ENCODE measurements at places on chromosomes 16 and 17.

DNA sequence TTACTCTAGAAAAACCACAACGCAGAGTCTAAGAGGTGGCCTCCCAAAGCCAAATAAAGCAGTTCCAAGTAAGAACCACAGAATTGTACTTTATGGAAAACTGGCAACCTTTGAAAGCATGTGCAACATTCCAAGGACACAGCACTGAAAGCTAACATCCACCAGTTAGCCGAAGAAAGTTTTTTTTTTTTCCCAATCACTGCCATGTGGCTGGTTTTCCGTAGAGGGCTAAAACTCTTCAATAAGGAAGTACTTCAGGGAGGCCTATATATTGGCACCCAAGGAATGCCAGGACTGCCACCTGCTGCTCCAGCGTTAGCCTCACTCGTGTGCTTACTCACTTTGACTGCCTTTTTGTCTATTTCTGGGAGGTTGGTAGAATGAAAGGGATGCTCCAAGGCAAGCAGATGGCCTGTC is 25.2 kb downstream of the CEP95 start:
- DNase-seq, result no peak

- peak; percentile 15 for DNase-seq
These were observed 250.8 kb upstream of the RPL38 start for GRCh38 chr17:73952480-73953205.

DNA sequence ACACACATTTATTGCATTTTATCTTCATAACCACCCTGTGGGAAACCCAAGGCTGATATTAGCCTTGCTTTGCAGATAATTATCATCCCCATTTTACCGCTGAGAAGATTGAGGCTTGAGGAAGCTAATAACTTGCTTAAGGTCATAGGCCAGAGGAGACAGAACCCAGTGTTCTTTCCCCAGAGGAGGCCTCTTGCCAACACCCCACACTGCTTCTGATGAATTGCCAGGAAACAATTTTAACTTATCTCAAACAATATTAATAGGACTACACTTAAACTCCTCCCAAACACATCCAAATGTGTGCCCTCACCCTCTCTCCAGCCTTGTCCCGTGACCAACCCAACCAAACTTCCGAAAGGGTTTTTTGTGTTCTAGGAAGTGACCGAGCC is 2.1 kb upstream of the SPG7 start:
- DNase-seq, result peak; percentile 51

GRCh38 chr16:77396461-77396860 is 38.4 kb downstream of the ADAMTS18 start:
- no peak for DNase-seq

GRCh38 chr17:46979147-46979863 is at the start of gene RPRML:
RPRML (minus strand) TSS chr17:46979253; CDS start chr17:46979007, 246 bp downstream.
- DNase-seq, result peak; percentile 21

- DNase-seq, result no peak
These were observed at the start of gene STX1B for GRCh38 chr16:31010585-31011325. STX1B (minus strand) TSS chr16:31010638; CDS start chr16:31010396, 242 bp downstream.

GRCh38 chr16:28292731-28293600 is 641 bp downstream of the SBK1 start:
- DNase-seq, result no peak

DNA sequence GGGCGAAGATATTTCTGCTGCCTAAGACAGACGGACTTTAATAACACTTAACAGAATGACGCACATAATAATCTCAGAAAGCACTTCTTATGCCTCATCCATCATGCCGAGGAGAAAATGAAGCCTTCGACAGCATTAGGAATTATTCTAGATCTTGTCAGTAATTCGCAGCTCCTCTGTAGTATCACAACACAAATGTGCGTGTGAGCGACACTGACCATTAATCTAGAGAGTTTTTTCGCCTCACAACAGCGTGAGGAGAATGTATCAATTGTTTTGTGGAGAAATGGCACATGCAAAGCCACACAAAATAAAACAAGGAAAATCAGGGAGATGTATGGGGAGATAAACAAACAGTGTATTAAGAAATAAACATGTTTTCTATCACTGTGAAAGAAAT is 410.2 kb upstream of the PSMD7 start:
- no peak for DNase-seq

- no peak for DNase-seq
These were observed 1.1 kb upstream of the CCL22 start for GRCh38 chr16:57357330-57358085.

DNA sequence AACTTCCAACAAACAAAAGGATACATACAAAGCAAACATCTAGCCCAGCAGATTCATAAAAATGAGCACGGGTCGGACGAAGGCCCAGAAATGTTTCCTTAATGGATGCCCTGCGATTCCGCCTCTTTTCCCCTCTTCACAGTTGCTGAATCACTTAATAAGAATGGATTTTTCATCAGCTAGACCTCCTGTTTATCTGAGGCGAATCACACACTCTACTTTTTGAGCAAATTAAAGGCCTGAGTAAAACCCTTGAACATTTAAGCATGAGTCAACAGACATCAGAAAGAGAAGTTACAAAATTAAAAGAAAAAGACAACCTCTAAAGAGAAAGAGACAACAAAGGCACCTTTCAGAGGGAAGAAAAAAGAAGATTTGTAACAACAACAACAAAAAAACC is 44.7 kb downstream of the HS3ST3A1 start:
- DNase-seq, result no peak

DNA sequence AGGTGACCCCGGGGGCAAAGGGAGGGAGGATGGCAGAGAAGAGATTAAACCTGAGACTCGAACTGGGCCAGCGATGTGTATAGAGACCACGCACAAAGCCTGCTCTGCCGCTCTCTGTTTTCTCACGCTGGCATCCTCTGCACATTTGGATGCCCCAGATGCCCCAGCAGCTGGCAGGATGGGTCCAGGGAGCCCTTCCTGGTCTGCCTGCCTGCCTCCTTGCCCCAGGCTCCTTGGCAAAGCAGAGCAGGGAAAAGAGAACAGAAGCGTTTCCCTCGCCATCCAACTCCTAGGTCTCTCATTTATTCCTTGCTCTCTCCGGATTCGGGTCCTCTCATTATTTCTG is 5.2 kb upstream of the PIPOX start:
- no peak for DNase-seq

DNA sequence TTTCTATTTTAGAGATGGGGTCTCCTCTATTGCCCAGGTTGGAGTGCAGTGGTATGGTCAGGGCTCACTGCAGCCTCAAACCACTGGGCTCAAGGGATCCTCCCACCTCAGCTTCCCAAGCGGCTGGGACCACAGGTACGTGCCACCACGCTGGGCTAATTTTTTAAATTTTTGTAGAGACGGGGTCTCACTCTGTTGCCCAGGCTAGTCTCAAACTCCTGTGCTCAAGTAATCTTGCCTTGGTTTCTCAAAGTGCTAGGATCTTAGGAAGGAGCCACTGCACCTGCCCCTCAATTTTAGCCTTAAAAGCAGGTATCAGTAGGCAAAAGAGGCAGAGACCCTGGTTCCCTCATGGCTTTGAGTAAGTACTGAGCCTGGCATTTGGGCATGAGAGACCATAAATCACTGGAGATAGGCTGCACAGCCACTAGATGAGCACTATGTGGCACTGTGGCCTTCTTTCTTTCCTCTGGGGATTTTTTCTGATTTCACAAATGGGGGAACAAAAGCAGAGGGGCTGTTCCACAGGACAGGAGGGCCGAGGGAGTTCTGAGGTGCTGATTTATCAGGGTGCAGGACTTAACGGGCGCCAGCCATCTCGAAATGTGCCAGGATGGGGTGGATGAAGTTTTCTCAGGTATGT is 82.2 kb downstream of the PLXDC1 start:
- DNase-seq, result peak; percentile 8

DNA sequence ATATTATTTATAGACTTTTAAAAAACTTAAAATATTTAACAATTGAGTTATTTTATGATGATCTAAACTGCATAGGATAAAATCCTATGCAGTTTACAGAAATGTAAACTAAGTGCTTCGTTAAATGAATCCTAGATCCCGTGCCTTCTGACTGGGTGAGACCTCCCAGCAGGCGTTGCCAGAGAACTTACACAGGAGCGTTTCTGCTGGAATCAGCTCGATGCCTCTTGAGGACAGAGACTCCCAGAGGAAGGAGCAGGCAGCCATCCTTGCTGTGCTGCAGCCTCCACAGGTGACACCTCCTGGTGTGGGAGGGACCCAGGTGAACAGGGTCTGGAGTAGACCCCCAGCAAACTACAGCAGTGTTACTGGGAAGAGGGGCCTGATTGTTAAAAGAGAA is 160.4 kb downstream of the WWOX start:
- DNase-seq, result no peak

DNA sequence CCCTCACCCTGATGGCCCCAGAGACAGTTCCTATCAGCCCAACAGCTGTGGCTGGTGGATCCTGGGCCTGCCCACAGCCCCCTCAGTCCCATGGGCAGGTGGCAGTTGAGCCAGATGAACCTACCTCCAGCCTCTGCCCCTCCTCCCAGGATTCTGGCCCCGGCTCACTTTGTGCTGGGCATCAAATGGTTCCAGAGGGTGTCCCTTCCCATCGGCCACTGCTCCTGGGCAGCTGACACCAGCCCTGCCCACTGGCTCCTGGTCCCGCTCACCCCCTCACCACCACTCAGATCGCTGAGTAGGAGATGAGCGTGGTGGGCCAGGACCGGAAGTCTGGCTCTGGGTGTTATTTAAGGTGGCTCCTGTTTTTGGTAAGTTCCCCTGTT is 2.0 kb downstream of the TTYH2 start:
- DNase-seq, result no peak

DNA sequence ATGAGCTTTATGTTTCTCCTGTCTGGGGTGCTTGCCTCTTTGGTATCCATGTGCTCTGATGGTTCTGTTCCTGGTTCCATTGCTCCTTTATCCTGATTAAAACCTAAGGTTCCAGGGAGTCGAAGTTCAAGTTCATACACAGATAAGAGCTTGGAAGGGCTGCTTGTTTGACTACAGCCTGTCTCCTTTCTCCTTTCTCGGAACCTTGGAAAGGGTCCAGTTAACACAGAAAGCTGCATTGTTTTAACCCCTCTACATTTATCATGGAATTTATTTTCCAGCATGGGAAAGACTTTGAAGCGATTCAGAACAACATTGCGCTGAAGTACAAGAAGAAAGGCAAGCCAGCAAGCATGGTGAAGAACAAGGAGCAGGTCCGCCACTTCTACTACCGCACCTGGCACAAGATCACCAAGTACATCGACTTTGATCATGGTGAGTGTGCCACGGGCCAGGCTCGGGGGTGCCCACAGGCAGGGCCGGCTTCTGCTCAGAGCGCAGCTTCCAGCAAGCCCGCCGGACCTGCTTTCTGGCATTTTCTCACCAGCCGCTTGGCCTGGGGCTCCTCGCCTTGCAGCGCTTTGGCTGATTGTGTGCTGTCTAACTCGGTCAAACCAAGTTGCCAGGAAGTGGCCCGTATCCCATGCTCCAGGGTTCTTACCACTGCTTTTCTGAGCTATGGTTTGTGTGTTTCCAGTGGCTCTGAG is 19.9 kb downstream of the CRAMP1 start:
- DNase-seq, result no peak

DNA sequence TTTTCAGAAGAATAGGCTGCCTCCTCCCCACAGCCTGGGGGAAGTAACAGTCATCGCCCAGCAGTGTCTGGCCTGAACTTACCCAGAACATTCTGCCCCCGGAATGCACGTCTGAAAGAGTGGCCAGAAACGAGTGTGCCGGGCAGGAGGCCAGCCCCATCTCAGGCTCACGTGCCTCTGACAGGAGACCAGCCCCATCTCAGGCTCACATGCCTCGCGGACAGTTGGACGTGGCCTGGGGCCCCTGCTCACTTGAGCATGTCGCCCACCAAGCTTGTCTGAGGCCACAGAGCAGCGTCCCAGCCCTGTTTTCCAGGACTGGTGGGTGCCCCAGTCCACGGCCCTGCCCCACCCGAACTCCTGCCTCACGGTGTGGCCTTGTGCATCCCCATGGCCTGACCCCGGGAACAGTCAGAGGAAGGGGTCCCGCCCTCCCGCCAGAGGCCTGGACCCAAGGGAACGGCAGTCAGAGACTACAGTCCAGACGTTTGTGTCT is 16.3 kb upstream of the CDH15 start:
- DNase-seq, result no peak

GRCh38 chr17:30519707-30520106 is 42.5 kb downstream of the GOSR1 start:
- no peak for DNase-seq

DNA sequence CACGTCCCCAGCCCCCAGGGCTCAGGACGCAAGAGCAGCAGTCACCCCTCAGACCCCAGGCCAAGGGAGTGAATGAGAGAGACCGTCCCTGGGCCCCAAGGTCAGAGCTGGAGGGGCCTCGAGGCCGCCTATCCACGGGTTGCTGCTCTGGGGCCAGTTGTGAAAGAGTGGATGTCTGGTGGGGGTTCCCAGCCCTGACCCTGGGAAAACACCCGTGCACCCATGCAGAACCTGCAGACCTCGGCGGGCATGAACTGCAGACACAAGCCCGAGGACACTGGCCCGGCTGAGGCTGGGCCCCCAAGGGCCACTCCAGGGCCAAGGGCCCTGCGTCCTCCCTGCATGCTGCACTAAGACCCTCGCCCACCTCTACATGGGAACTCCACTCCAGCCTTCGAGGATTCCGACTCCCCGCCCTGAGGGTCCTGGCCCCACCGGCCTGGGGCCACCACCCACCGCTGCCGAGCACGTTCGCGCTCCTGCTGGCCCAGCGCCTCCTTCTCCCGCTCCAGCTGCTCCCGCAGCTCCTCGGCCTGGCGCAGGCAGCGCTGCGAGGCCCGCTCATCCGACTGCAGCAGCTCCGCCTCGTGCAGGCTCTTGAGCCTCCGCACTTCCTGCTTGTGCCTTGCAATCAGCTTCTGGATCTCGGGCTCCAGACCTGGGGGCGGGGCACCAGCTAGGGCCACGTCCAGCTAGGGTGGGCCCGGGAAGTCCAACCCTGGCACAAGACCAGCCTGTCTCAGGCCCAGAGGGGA is 27.6 kb upstream of the AATK start:
- DNase-seq, result no peak

GRCh38 chr16:13136901-13137300 is 235.5 kb downstream of the SHISA9 start:
- no peak for DNase-seq

- no peak for DNase-seq
These were observed 312.9 kb downstream of the SNX29 start for GRCh38 chr16:12289175-12290063.

- no peak for DNase-seq
These were observed 28.1 kb upstream of the MED9 start for GRCh38 chr17:17448723-17449122.

- DNase-seq, result no peak
These were observed 6.2 kb downstream of the RTN4RL1 start for GRCh38 chr17:2018716-2019510.

DNA sequence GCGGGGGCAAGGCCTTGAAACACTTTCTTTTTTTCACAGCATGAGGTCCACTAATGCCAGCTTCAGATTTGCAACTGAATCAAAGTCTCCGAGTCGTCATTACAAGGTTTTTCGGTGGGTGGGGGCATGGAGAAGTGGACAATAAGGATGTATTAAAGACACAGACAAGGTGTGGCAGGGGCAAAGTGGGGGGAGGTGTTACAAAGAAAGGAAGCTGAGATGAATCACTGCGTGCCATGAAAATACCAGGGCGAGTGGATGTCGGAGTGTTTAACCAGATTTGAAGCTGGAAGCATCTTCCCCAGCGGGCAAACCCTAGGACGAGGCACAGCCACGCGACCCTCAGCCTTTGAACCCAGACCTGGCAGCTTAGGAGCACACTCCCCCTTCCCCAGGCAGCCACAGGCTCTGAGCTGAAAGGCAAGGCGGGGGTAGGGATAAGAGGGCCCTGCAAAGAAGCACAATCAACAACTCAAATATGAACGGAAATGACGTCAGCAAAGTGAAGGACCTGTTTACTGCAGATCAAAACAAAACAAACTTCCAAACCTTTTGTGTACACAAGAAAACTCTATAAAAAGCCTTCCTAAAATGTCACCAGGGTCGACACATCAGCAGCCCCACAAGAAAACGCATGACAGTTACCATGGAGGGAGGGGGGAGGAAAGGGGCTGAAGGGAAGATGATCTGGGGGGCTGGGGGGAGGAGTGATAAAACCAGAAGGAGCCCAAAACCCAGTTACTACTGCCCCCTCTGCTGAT is 5.6 kb upstream of the ZFHX3 start:
- DNase-seq, result no peak
